T-helper 2 cell (primary cell): ENCODE measurements at places on chromosomes 1 and 21.

GRCh38 chr1:166839600-166840308, 479 bp downstream of the POGK start:
- peak; percentile 70 for DNase-seq

DNA sequence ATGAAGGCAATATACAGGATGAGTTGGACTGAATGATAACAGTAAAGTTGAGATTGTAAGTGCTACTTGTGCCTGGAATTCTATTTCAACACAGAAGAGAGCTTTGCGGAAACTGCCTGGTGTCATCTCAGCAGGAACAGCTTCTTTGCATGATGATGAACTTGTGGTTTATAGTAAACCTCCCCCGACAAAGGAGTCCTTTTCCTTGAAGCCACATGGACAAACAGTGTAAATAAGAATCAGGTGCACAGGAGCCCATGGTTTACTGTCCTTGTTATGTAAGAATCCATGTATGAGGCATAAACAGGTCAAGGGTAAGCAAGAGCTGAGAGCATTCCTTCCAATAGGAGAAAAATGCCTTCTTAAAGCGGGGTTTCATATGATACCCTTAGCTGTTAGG, 66.2 kb downstream of the PCNX2 start:
- no peak for DNase-seq

DNA sequence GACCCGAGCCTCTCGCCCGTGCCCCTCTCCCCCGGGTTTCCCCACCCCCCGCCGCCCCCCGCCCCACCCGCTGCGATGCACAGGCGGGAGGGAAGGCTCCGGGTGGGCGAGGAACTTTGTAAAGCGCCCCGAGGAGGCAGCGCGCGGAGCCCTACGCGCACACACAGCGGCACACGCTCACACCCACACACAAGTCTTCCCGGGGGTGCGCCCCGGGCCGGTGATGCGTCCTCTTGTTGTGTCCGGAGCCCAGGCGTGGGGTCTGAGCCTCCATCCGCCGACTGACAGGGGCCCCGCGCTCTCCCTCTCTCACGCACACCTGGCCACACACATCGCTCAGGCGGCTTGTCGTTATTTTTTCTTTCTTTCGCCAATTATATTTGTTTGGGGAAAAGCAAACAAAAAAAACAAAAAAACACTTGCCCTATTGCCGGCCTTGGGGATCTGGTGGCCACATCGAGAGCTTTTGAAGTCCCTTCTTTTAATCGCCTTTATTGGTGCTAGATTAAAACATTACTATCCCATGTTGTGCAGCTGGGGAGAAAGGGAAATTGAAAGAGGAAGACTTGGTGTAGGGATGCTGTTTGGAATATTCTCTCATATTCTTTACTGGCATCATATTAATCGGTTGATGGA, 770 bp downstream of the NTNG1 start:
- DNase-seq = peak; percentile 6

DNA sequence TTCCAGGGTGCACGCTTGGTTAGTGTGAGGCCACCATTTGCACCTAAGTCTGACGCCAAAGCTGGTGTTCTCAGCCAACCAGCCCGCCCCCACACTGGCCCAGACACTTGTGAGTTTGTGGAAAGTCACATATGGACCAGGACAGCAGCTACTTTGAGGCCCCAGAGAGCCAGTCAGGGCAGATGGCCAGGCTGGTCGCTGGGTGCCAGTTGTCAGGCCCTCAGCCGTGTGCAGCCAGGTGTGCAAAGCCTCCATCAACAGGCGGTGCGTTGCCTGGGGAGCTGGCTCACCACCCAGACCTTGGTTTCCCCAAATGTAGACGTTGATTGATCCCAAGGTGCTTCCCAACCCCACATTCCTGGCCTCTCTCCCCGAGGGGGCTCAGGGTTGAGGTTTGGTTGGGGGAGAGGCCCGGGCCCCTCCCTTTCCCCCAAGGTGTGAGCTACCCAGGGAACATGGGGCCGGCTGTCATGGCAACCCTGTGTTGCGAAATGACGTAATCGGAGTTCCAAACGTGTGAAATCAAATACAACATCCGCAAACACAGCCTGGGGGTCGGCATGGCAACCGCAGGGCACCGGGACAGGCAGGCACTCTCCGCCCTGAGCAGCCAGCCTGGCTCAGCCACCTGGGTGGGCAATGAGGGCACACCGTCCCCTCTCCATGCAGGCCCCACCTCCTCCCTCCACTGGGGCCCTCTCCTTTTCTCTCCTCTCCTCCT, 42.2 kb upstream of the WNT4 start:
- DNase-seq = no peak

DNA sequence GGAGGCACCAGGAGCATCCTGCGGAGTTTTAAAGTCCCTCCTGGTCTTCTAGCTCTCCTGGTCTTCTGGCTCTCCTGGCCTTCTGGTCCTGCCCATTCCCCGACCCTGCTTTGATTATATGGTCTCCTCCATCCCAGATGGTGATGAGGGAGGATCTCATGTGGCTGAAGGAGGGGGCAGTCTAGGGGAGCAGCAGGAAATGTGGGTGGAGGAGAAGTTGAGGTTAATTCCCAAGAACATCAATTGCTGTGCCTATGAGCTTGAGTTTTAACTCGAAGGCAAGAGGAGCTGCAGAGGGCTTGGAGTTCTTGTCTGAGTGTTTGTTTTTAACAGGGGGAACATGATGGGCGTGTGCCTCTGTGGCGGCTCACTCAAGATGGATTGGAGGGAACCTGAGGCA, 408.8 kb downstream of the MATN1 start:
- no peak for DNase-seq

- DNase-seq = no peak
These were observed 411.0 kb upstream of the NEGR1 start for GRCh38 chr1:72693376-72693775.

GRCh38 chr1:17654519-17654918, 100.6 kb upstream of the ACTL8 start:
- DNase-seq = no peak

DNA sequence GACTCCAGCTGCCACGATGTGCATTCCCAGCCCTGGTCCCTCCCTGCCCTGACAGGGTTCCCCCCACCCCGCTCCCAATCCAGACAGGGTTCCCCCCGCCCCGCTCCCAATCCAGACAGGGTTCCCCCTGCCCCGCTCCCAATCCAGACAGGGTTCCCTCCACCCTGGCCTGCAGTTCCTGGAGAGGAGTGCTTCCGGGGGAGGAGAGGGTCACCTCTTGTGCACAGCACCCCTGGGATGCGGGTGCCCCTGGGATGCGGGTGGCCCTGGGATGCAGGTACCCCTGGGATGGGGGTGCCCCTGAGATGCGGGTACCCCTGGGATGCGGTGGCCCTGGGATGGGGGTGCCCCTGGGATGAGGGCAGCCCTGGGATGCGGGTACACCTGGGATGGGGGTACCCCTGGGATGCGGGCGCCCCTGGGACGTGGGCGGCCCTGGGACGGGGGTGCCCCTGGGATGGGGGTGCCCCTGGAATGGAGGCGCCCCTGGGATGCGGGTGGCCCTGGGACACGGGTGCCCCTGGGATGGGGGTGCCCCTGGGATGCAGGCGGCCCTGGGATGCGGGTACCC, 36.7 kb upstream of the SLC19A1 start:
- DNase-seq = no peak

- no peak for DNase-seq
These were observed 3.6 kb downstream of the UBXN11 start for GRCh38 chr1:26302733-26303405.

GRCh38 chr1:113732802-113733201, 26.5 kb downstream of the PHTF1 start:
- DNase-seq = no peak
